ENCODE measurements at places on chromosomes 12 and 14.

GRCh38 chr12:100473716-100474150 is at the start of gene NR1H4:
Gene NR1H4 (plus strand): TSS chr12:100473866. CDS start chr12:100493324, 19,458 bp downstream.
- no peak for DNase-seq

DNA sequence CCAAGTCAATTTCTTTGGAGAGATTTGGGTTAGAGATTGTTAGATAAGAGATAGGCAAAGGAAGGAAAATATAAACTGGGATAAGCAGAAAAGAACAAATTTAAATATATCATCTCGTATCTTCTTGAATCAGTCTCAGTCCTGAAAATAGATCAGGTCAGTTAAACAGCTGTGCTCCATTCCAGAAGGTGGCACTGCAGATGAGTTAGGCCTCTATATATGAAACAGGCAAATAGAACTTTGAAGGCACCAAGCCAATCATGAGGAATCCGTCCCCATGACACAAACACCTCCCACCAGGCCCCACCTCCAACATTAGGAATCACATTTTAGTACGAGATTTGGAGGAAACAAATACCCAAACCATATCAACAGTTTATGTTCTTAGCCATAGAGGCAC is 605.5 kb upstream of the USP15 start:
- no peak for DNase-seq

DNA sequence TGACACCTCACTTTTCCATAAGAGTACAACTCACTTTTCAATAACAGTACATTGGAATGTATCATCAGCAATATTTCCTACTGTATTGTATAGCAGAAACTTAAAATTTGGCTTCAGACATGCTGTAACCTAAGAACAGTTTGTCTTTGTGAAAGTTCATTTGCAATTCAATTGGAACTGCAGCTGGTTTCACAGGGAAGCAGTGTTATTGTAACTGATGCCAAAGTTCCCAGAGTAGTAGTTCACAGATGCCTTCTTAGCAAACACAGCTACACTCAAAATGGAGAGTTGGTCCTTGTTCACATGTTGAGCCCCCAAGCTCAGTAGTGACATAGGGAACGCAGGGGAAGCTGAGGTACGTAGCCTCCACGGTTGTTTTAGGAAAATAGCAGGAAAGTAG is 23.3 kb downstream of the PPP1R36 start:
- no peak for DNase-seq

DNA sequence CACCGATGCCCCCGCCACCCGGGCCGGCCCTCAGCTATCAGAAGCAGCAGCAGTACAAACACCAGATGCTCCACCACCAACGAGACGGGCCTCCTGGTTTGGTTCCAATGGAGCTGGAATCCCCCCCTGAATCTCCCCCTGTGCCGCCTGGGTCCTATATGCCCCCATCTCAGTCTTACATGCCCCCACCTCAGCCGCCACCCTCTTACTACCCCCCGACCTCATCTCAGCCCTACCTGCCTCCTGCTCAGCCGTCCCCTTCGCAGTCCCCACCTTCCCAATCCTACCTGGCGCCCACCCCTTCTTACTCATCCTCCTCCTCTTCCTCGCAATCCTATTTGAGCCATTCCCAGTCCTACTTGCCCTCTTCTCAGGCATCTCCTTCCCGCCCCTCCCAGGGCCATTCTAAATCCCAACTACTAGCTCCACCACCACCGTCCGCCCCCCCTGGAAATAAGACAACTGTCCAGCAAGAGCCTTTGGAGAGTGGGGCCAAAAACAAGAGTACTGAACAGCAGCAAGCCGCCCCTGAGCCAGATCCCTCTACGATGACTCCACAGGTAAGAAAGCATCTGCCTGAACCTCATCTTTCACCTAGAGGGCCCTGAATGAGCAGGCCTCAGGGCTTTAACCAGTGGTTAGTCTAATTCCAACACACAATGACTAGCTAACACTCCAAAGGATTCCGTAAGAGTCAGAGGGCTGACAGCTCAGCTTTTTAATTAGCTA is 851 bp downstream of the YLPM1 start:
- DNase-seq, result peak; percentile 1

- no peak for DNase-seq
Observed at GRCh38 chr12:26124446-26125399, at the start of gene BHLHE41. Gene BHLHE41 (minus strand): TSS chr12:26125037. CDS start chr12:26124779, 258 bp downstream.
